ENCODE measurements at places on chromosomes 3 and 15.

DNA sequence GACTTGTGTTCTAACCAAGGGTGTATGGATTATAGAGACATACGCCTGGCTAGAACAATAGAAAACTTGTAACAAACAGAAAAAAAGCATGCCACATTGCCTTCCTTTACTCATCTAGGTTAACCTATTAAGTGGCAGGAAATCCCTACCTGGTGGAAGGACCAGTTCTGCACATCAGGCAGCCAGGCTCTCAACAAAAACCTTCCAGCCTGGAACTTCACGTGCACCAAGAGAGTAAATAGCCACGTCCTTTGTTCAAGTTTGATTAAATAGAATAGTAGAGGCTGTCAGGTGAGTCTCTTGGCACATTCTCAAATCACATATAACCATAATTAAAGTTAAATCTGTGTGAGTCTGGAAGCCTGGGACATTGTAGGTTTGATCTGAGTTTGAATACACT, 85.0 kb upstream of the DPH6 start:
- DNase-seq = no peak

DNA sequence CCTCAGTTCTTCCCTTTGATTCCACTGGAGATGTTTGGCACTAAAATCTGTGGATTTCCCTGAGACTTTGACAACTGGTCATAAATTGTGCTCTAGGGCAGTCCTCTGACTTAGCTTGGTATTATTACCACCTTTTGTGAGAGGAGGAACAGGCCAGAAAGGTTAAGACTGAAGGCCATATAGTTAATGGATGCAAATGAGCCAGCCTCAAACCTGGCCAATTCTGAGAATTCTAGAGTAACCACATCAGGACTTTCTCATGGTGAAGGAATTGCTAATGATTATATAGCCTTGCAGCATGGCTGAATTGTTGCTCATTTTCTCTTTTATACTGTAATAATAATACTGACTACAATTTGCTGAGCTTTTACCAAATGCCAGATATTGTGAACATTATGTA, 162.5 kb downstream of the CADPS start:
- no peak for DNase-seq

- DNase-seq = no peak
Measured at GRCh38 chr15:65529762-65530317, 423 bp upstream of the HACD3 start.

DNA sequence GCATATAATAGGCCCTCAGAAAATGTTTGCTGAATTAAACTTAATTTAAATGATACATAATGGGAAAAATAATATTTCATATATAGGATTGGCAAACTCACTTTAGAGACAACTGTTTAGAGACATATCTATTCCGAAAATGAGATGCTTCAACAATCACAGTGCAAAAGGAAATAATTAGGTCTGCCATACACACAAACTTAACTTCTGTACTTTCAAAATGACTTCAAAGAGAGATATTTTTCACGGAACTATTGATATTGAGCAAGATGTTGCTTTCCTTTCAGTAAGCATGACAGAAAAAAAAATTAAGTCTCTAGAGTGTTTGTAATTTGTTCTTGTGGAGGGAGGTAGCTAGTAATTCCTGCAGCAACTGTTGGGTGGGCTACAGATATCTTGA, 769.5 kb downstream of the TUSC7 start:
- DNase-seq = no peak

GRCh38 chr3:49476563-49476962, 6.5 kb downstream of the DAG1 start:
- DNase-seq = peak; percentile 75
